ENCODE measurements at places on chromosomes 11 and 22.

GRCh38 chr11:100612766-100613165 is 74.3 kb upstream of the ARHGAP42 start:
- DNase-seq, result no peak

- no peak for DNase-seq
Measured at GRCh38 chr22:47193606-47194329, 431.3 kb downstream of the TBC1D22A start.

DNA sequence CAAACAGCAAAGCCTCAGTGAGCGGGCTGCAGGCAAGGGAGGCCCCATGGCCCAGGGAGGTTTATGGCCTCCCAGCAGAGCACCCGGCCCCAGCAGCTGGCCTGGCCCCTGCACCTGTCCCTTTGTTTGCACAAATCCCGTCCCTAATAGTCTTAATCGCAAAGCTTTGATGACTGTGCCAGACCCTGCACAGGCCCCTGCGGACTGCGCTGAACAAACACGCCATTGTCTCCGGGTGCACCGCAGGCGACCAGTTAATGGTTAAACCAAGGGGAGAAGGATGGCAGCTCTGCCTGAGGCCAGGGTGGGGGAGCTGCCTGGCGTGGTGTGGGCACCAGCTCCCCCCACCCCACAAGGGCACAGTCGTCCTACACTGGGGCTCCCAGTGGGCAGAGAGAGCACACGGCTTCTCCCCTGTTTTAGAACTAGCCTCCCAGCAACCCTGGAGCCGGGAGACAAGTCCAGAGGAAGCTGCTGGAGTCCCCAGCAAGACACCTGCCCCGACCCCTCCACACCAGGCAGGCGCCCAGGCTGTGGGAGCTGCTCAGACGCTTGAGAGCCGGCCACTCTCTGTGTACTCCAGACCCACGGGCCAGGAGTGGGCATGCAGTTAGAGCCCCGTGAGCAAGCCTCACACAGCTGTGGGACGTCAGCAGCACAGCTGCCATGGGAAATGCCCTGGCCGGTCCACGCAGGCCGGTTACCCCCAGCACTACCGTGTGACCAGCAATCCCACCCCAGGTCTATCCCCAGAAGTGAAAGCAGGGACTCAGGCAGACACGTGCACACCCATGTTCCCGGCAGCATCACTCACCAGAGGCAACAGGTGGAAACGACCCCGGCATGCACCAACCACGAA is 39.7 kb upstream of the TH start:
- DNase-seq, result no peak

- peak; percentile 61 for DNase-seq
Measured at GRCh38 chr11:120302001-120302805, 22.9 kb upstream of the TLCD5 start.

DNA sequence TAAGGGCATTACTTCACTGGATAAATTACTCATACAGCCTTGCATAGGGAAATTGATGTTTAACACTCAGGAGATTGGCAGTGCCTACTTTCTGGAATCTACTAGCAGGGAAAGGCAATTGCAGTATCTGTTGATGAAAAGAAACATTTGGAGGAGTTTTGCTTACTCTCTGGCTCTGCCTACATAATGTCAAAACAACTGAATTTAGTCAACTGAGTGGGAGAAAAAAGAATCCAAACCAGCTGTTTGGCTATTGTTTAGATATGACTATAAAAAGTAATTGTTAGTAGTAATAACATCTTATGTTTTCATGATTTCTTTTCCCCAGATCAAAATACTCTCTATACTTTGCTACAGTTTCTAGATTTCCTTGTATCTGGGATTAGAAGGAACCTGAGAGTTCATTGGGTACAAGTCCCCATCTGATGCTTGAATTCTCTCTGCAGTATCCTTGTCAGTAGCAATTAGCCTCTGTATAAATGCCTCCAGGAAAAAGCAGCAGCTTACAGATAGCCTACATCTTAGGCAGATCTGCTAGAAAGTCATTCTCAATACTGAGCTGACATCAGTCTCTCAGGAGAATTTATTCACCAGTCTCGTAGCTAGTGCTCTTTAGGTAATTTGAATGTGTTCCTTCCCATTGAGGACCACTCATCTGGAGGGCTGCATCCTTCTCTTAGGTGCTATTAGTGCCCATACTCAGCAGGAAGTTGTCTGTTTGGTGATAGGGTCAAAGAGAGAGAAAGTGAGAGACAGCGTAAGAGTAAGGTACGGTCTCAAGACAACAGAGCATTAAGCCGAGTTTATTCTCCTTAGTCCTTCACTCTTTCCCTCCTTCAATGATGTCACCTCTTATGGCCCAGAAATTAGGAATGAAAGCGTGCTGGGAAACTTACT is 185.9 kb upstream of the CCDC90B start:
- DNase-seq, result no peak

DNA sequence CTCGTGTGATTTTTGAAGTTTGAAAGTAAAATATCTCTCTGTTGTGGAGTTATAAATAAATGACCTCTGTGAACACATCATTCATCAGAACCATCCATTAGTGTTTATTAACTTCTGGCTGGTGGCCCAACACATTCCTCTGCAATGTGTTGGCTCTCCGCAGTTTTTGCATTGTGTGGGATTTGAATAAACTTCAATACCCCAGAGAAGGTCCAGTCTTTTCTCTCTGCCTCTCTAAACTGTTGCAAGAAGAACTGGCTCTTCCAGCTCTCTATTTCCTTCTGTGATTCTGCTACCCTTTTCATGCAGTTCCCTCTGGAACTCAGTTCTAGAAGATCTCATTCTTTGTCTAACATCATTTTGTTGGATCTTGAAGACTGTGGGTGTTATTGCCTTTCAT is 125.0 kb upstream of the ARHGAP42 start:
- DNase-seq, result peak; percentile 88

DNA sequence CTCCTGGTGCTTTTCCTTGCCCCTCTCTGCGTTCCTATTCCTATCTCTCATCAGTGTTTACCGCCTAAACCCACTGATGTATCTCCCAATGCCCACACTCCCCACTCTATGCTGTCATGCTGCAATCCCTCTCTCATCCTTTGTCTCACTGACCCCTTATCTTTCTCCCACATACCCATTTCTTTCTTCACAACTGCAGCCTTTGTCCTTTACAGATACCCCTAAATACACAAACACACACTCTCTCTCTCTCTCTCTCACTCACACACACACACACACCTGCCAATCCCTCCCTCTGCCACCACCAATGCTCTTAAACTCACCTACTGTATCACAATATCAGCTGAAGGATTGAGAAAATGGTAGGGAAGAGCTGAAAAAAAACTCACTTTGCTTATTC is 5.3 kb upstream of the OR52B2 start:
- DNase-seq, result no peak

GRCh38 chr11:848380-848931 is 5.8 kb downstream of the TSPAN4 start:
- DNase-seq, result no peak

- DNase-seq, result no peak
Measured at GRCh38 chr22:44604991-44605390, 97.0 kb upstream of the PRR5 start.

DNA sequence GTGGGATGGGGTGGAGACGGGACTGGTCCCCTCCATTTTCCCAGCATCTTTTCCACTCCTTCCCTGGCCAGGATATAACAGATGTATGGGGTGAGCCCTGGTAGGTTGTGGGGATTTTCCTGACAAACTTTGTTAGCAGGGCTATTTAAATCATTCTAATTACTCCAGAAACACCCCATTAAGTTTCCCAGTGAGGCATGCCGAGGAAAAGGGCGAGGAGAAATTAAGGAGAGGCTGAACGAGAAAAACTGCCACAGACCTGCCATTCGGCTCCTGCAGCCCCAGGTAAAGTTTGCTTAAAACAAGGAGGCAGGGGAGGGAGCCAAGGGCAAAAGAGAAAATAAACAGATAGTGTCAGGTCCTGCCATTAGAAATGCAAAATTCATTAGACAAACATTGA is 428.2 kb downstream of the BUD13 start:
- DNase-seq, result no peak

- peak; percentile 69 for DNase-seq
Measured at GRCh38 chr11:102950622-102951081, 4.9 kb downstream of the MMP13 start.

DNA sequence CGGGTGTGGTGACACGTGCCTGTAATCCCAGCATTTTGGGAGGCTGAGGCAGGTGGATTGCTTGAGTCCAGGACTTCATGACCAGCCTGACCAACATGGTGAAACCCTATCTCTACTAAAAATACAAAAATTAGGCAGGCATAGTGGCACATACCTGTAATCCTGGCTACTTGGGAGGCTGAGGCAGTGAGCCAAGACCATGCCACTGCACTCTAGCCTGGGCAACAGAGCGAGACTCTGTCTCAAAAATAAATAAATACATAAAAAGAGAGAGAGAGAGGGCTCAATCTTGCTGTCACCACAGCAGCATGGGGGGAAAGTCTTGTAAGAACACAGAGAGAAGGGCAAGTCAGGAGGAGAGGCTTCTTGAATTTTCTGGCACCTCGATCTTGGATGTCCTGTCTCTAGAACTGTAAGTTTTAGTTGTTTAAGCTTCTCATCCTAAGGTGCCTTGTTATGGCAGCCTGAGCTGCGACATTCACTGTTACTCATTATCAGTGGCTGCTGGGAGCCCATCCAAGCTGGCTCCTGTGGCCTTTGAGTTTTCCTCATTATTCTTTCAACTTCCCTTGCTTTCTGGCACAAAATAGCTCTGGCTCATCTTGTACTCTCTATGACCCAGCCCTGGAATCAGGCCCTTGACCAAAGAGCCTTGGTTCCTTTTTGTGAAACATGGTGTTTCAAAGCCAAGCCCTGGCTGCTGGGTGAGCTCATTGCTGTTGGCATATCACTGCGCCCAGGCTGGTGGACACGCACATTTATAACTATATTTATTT is 8.0 kb upstream of the PSMC3 start:
- no peak for DNase-seq

GRCh38 chr11:15910761-15911160 is 445.6 kb downstream of the SOX6 start:
- DNase-seq, result no peak

- no peak for DNase-seq
Measured at GRCh38 chr22:28299753-28300152, 379.9 kb downstream of the TTC28 start.

- no peak for DNase-seq
Measured at GRCh38 chr11:122394313-122394712, 261.2 kb upstream of the UBASH3B start.

- no peak for DNase-seq
Measured at GRCh38 chr22:30188911-30189310, 57.6 kb downstream of the LIF start.

- no peak for DNase-seq
Measured at GRCh38 chr11:33926671-33927552, 35.0 kb upstream of the LMO2 start.

GRCh38 chr11:93652679-93653078 is 8.8 kb upstream of the CEP295 start:
- no peak for DNase-seq

- DNase-seq, result no peak
Measured at GRCh38 chr22:35611200-35611890, 5.8 kb downstream of the MB start.

DNA sequence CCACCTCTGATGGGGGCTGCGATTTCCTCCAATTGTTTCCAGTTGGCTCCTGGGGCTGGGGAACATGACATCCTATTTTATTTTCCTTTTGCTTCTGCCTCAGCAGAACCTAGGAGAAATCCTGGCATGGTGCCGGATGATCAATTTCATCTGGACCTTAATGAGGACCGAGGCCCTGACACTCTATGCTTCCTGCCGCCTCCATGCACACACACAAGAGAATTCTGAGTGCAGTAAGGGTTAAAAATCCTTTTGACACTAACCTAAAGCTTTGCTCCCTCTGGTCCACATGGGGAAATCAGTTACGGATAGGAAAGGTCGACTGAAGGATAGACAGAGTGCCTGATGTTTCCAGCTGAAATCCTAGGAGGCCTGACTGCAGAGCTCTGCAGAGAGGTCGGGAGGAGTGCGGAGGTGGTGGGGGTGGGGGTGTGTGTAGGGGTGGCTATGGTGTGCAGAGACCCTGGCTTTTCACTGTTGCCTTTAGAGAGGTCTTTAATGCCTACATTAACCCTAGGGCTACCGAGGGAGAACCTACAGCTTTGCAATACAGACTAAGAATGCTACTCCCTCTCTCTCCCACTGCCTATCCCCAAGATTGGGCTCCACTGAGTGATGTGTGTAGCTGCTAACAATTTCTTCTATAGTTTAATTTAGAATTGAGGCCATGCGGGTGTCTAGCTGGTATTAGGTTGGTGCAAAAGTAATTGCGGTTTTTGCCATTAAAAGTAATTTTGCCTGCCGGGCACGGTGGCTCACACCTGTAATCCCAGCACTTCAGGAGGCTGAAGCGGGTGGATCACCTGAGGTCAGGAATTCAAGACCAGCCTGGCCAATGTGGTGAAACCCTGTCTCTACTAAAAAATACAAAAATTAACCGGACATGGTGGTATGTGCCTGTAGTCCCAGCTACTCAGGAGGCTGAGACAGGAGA is 53.6 kb upstream of the INCENP start:
- no peak for DNase-seq

DNA sequence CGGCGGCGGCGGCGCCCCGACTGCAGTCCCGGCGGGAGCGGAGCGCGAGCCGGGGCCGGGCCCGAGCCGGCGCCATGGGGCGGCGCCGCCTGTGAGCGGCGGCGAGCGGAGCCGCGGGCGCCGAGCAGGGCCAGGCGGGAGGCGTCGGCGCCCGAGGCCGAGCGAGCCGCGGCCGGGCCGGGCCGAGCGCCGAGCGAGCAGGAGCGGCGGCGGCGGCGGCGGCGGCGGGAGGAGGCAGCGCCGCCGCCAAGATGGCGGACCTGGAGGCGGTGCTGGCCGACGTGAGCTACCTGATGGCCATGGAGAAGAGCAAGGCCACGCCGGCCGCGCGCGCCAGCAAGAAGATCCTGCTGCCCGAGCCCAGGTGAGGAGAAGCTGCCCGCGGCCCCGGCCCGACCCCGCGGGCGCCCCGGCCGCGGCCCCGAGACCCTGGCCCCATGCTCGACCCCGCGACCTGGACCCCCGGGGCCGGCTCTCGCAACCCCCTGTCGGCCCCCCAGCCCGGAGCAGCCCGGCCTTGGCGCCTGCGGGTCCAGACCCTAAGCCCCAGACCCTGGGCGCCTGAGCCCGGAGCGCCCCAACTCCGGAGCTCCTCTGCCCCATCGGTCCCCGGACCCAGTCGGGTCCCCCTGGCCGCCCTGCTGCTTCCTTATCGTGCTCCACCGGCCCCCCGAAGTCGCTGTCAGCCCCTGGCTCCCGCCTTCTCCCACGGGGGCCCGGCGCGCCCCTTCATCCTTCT is at the start of gene GRK2:
GRK2 (plus strand) TSS at position 25 of the 739 bp plus-strand sequence; CDS start at position 252, 227 bp downstream.
- DNase-seq, result no peak

DNA sequence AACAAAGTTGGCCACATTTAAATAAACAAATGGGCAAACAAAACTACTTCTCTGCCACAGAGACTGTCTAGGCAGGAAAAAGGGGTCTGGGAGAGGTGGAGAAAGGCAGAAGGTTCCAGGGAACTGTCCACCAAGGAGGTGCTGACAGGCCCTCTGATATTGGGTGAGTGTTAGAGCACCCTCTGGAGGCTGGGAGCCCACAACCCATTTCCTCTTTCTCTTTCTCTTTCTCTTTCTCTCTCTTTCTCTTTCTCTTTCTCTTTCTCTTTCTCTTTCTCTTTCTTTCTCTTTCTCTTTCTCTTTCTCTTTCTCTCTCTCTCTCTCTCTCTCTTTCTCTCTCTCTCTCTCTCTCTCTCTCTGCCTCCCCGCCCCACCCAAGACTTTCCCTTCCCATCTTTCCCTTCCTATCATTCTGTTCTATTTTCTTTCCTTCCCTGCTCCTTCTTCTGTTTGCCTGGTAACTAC is 912.8 kb downstream of the DLG2 start:
- peak; percentile 46 for DNase-seq

Measured in bronchial epithelial cell (primary cell).